ENCODE measurements at places on chromosomes 12 and 14.
A peak's percentile ranks its signal among the peaks of the same experiment; 100 is the strongest.

DNA sequence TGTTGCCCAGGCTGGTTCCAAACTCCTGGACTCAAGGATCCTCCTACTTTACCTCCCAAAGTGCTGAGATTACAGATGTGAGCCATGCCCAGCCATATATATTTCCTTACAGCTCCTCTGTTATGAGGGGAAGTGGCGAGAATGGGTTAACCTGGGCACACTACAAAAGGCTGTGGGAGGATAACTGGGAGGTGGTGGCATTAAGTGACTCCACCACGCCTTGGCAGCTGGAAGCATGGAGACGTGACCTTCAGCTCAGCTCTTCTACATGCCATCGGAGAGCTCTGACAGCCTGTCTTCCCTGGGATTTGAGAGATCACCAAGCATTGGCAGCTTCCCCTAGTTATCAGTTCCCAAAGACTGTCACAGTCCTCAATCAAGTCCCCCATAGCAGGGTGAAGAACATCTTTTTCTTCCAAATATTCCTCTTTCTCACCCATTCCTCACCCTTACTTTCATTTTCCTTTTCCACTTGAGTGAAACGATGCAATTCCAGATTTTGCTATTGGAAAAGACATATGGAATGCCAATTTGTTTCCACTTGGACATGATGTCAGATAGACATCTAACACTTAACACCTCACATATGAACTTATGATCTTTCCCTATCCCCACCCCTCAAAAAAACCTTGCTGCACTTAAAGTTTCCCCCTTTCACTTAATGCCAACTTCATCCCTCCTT is 48.5 kb downstream of the PHLDA1 start:
- no peak for DNase-seq

DNA sequence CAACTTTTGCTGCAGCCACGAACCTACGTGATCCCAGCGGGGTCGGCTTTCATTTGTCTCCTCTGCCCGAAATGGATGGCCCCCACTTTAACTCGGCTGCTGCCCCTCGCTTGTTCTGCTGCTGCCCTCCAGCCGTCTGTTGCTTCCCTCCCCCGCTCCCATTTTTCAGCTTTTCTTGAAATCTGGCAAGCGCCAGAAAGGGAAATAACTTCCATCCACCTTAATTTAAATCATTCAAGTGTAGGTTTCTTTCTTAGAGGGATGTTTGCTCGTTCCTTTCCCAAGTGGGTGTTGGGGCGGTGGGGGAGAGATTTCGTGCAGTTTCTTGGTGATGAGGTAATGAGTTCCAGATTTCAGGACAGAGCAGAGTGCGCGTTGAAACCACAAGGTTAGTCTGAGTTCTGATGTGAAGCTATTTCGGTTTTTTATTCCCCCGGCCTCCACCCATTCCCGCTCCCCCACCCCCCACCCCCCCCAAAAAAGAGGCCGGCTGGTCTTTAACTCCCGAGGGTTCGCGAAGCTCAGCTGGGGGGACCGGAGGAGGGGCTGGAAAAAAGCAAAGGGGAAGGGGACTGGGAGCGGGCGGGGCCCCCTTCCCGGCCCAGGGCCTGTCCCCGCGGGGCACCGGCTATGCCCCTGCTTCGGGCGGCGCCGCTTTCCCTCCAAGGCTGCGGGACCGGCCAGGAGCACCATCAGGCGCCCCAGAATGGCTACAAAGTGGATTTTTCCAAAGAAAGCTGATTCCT is 2.2 kb upstream of the ZFP36L1 start:
- peak; percentile 41 for DNase-seq

DNA sequence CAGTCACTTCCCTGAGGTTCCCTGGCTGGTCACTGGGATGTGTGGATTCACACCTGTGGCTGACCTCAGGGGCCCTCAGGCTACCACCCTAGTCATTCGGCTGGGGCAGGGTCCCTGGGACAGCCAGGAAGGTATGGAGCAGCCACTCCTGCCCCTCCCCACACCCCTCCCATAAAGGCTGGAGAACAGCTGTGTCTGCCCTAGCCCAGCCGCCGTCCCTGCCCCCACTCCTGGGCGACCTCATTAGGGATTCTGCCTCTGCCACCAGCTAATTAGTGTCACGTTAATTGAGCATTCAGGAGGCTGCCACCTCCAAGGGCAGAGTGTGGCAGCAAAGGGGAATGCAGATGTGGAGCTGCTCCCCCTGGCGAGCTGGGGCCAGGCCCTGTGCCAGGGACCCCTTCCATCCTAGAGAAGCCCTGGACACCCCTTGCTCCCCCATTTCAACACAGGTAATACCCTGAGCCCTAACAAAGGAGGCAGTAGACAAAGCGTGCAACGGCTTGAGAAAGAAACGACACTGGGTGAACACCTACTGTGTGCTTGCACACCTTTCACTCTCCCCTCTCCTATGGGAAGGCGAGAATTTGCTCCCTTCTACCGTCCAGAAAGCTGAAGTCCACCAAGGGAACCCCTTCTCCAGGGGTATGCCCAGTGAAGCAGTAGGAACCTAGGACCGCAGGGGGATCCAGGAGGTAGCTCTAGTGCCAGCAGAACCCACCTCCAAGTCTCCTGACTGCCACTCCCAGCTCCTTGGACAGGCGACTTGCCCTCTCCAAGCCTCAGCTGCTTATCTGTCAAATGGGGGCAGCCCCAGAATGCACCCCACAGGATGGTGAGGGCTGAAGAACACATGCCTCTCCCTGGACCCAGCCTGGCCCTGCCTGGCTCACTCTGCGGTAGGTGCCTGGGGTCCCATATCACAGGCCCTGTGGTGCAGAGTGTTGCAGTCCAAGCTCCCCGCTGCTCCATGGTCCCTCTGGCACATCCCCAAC is 45.1 kb downstream of the FAM222A start:
- no peak for DNase-seq

- DNase-seq, result no peak
Measured at GRCh38 chr12:85369365-85370154, 89.5 kb downstream of the ALX1 start.

DNA sequence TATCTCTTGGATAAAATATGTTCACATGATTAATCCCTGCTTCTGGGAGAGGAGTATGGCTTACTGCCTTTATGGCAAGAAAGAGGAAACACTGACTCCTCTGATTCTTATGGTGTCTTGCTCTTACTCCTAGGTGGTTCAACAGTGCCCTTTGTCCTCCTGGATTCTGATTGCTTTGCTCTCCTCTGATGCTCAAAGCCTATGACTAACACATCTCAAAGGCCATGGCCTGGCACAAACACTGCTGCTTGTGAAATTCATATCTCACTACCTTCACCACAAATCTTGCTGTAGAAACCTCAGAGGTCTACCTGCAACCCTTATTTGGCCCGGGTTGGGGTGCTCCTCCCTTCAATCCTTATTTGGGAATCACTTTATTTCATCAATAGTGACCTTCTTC is 217.2 kb downstream of the C12orf50 start:
- no peak for DNase-seq

DNA sequence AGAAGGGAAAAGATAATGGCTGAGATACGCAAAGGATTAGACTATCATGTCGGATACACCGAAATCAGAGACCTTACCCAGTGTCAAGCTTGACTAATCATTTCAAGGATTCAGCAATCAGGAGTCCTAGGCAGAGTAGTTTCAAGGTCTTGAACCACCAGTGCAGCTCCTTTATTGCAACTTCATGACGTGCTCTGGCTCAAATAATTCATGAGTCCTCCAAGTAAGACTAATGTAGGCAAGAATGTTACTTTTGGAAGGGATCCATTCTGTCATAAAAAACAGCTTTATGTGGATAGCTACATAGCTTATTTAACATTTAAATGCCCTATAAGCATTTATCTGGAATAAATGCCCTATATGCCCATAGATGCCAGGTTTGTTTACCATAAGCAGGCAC is 123.2 kb downstream of the LMO3 start:
- no peak for DNase-seq

DNA sequence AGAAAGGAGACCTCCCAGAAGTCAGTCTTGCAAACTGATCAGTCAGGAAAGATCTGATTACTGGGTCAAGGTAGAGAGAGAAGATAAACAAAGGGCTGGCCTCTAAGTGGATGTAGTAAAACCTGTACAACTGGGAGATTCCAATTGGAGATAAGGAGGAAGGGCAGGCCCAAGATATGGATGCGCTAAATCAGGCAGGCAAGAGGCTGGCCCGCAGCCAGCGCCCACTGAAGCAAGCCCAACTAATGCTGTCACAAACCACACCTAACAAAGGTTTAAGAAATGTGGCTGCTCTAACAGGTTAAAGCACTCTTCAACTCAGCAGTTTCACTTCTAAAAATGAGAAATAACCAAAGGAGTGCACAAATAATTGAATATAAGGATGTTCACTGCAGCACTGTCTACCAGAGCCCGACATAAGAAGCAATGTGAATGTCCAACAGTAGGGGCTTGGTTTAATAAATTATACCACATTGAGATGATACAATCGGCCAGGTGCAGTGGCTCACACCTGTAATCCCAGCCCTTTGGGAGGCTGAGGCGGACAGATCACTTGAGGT is 4.7 kb downstream of the GLTP start:
- no peak for DNase-seq

DNA sequence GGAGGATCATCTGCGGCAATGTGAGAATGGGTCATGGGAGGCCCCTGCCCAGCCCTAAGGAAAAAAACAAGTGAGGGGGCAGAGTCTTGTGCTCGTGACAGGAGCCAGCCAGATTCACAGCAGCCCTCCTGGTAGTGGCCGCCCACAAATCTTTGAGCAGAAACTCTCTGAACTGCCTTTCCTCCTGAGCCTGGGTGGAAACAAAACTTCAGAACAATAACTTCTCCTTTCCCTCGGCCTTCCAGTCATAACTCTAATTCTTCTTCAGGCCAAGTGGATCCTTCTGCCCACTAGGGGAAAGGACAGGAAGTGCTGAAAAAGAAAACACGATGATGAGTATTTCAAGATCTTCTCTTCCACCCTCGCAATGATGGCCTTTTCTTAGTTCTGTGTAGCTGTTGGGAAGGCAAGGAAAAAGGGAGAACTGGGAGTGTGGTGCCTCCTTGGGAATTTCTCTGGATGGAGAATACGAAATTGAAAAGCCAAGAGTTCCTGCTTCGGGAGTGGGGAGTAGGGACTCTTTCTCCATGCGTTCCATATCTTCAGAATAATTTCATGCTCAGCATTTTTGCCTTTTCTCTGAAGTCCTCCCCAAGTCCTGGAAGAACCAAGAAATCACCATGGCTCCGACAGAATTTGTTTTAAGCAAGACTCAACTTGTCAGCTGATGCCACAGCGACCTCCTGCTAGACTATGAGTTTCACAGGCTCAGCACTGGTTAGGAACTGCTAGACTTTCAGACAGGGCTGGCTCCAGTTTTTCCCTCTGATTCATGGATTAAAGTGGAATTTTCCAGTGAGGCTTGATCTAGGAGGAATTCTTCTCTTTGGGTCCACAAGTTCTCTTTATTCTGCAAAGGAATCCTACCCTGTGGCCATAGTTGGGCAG is 188.9 kb downstream of the CAND1 start:
- DNase-seq, result no peak

GRCh38 chr12:29762637-29763300 is 21.0 kb downstream of the TMTC1 start:
- DNase-seq, result no peak

DNA sequence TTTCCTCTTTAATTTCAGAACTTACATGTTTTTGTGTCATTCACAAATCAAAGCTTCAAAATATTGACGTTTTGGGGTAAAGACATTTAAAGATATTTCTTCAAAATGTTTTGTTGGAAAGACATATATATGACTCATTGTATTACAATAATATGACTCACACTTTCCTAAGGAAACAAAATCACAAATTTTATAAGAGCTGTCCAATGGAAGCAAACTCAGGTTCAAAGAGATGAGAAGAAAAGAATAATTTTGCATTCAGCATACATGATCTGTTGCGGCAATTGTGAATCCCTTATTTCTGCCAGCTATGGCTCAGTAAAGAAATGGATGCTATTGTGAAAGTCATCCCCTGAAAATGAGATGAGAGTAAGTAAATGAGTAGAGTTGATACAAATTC is 82.7 kb downstream of the GRIP1 start:
- no peak for DNase-seq

DNA sequence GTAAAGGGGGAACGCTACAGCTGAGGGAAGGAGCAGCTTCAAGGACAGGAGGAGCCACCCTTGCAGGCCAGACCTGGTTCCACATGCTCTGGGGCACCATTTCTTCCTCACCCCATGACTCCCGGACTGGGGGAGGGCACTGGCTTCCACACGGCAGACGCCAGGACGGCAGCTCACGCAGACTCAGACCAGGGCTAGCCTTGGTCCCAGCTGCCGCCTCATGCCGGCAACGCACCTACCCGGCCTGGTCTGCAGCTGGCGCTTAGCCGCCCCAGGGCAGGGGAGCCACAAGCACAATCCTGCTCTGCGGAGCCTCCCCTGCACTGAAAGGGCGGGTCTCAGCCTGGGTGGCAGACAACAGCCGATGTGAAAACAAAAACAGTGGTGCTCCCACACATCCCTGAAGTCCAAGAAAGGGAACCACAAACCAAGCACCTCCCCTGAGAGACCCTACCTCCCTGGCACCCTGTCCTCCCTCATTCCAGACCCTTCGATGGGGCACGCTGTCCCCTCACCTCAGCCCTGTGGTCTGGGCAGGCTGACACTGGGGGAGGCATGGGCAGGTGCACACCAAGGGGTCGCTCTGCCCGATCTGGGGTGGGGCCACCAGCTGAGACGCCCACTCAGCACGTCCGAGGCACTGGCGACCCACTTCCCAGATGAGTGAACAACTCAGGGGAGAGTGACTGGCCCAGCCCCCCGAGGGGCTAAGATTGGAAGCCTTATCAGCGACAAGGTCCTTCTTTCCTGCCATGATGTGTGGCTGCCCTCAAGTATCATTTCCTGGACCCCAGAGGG is 65.0 kb downstream of the CHGA start:
- DNase-seq, result no peak

Measured in germinal center (tissue), 1 donor.